Pericardium fibroblast (primary cell): ENCODE measurements at places on chromosomes 4 and X. TPM values are rescaled to one million over a fixed set of nuclear protein-coding genes. Genes with fewer than 3 reads are reported as not detected.

TBX22 gene
- total RNA-seq, result 0.12 TPM in 1 of 2 replicates, not detected in the other

BEND4 gene
- total RNA-seq, result not detected in 2 replicates

PHEX gene
- 0.12 and 1.4 TPM in 2 replicates for total RNA-seq

CFAP99 gene
- not detected in 2 replicates for total RNA-seq

NR0B1 gene
- total RNA-seq, result not detected in 2 replicates

PABPC5 gene
- total RNA-seq, result 1.8 and 2.8 TPM in 2 replicates

GUCY1B1 gene
- 1.4 and 3.4 TPM in 2 replicates for total RNA-seq

OTUD6A gene
- total RNA-seq, result not detected in 2 replicates

SPANXN3 gene
- total RNA-seq, result not detected in 2 replicates

HSPA4L gene
- total RNA-seq, result 0.35 and 0.85 TPM in 2 replicates

CCSER1 gene
- not detected in 2 replicates for total RNA-seq

CCDC110 gene
- total RNA-seq, result 0.09 and 0.93 TPM in 2 replicates

CBLL2 gene
- not detected in 2 replicates for total RNA-seq

TKTL1 gene
- not detected in 2 replicates for total RNA-seq

SPATA4 gene
- not detected in 2 replicates for total RNA-seq
